COLO829 (cell line): ENCODE measurements at places on chromosomes 7 and 10.

- no peak for DNase-seq
These were observed at the start of gene ADIRF for GRCh38 chr10:86968271-86968993. Gene ADIRF (plus strand): TSS chr10:86968482. CDS start chr10:86968545, 63 bp downstream.

DNA sequence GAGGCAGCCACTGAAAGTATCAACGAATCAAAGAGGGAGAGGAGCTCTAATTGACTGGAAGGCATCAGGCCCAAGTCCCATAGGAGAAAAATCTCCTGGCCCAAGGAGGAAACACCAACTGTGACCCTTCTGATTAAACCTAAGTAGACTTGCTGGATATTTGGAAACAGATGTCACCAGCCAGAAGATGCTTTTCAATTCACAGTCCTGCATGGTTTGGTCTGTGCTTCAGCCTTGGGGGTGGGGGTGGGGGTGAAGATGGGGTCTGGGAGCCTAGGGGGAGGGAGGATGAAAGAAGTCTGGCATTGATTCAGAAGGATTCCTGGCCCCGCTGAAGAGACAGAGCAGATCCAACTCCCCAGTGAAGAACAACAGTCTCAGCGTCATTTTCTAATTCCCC, 623.7 kb downstream of the PARD3 start:
- DNase-seq = no peak

DNA sequence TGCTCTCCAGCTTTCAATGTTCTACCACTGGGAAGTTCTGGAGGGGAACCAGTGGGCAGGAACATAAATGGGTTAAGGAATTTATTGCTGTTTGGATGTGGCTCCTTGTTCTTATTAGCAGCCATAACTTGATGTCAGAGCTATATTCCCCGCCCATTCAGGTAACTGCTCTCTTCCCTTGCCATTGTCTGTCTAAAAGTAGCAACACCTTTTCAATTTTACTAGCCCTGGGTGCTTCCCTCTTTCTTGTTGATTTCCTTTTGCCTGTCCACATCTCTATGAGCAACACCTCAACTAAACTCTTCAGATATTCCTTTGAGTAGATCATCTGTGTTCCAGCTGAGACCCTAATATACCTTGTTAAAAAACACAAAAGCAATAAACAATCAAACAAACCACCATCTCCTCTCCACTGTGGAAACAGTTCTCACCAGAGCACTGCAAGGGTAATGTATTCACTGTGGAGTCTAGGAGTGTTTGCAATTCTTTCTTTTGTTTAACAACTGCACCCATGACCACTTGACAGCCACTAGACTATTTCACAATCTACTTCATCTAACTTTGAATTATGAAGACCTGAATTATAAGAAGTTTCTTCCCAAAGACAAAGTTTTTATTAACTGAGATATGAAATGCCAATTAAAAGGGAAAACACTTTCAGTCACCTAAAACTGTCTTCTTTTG, 436.7 kb downstream of the IPMK start:
- no peak for DNase-seq

DNA sequence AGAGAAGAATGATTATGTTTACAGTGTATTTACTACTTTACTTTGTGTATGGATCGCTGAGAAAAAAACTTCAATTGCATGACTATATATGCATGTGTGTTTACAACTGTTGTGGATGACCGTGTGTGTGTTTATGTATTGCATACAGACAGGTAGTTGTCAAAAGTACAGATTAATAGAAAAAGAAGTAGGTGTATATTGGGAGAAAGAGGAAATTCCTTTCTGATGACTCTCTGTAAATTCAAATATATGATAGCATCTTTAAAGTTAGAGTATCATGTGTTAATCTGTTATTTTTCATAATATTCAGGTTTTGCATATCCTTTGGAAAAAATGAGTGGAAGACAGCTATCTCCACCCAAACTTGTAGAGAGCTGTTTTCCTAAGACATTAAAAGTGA, 160.4 kb upstream of the AGR3 start:
- DNase-seq = no peak

DNA sequence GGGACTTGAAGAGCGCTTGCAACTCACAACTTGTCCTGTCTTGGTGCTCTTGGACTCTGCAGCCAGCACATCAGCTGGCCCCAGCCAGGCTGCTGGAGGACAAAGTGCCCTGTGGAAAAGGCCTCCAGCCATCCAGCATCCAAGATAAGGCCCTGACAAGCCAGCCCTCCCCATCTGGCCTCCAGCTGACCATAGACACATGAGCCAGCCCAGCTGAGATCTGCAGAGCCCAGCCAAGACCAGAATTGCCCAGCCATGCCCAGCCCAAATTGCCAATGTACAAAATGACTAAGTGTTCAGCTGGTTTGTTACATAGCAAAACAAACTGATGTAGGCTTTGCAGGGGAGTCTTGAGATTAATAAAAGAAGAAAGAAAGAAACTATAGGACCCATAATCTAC, 36.0 kb upstream of the FRMD4A start:
- no peak for DNase-seq

DNA sequence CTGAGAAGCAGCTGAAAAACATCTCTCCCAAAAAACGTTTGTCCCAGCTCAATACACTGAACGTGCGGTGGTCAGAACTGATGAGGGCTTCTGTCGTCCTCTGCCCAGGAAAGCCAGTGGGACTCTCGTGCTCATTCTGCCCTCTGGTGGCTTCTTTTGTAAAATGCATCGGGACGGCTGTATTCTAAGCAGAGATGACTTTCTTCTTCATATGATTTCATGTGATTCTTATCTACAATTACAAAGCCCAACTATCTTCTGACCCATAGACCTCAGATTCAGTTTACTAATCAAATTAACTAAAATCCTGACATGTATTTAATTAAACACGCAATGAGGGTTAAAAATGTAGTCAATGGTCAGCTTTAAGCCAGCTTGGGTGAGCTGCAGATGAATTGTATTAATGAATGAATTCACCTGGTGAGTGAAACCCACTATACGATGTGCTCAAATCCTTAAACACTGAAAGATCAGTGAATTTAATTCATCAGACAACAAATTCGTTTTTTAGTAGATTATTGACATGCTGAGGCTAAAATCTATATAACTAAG, 117.6 kb upstream of the FAM204A start:
- peak; percentile 49 for DNase-seq

GRCh38 chr7:20176578-20177242, 40.5 kb downstream of the MACC1 start:
- DNase-seq = no peak

- DNase-seq = no peak
These were observed 16.9 kb upstream of the MYL10 start for GRCh38 chr7:101645951-101646350.
